Bronchus fibroblast of lung (primary cell): ENCODE measurements at places on chromosomes 1 and 21. TPM values are rescaled to one million over a fixed set of nuclear protein-coding genes. Genes with fewer than 3 reads are reported as not detected.

ZBED6 gene
- total RNA-seq: 4.3 and 5.0 TPM in 2 replicates

CD53 gene
- not detected in 2 replicates for total RNA-seq

F13B gene
- not detected in 2 replicates for total RNA-seq

IGSF5 gene
- not detected in 2 replicates for total RNA-seq

MYOM3 gene
- not detected in 2 replicates for total RNA-seq
